ENCODE measurements at places on chromosomes 13 and 19.

DNA sequence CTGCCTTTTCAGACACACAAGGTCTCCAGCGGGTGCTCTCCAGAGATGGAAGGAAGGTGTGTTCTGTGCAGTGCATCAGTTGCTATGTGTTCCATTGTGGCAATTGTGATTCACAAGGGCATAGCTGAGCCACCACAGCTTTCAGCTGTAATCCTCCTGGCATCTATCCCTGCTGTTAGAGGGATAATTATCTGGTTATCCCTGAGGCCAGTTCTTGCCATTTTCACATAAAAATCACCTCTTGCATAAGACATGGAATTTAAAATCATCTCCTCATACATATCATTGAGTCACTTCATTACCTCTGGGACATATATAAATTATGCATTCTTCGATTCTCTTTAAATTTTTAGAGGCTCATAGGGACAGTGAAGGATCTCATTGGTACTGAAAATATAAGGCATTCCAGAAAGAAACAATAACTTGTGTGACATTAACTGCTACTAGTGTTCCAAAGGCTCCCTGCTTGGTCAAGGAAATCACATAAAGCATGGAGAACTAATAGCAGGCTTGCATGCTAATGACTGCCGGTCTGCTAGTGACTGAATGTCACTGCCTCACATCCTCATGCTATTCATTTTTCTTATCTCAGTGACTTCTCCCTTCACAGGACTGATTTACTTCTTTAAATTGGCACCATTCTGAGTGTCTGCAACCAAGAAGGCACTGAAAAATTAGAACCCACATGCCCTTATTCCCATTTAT, 214.0 kb downstream of the ENOX1 start:
- DNase-seq = no peak

DNA sequence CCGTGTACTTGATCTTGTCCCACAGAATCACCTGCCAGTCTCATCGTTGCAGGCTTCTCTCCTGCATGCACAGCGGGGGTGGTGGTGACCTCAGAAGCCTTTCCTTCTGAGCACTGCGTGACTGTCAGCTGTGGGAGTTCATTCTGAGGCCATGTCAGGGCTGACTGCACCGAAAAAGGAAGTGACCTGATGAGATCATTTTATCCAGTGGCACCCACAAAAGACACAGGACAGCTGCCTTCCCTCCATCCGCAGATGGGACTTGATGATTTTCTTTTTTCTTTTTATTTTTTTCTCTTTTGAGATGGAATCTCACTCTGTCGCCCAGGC, 89.7 kb downstream of the RAB20 start:
- DNase-seq = peak; percentile 83

DNA sequence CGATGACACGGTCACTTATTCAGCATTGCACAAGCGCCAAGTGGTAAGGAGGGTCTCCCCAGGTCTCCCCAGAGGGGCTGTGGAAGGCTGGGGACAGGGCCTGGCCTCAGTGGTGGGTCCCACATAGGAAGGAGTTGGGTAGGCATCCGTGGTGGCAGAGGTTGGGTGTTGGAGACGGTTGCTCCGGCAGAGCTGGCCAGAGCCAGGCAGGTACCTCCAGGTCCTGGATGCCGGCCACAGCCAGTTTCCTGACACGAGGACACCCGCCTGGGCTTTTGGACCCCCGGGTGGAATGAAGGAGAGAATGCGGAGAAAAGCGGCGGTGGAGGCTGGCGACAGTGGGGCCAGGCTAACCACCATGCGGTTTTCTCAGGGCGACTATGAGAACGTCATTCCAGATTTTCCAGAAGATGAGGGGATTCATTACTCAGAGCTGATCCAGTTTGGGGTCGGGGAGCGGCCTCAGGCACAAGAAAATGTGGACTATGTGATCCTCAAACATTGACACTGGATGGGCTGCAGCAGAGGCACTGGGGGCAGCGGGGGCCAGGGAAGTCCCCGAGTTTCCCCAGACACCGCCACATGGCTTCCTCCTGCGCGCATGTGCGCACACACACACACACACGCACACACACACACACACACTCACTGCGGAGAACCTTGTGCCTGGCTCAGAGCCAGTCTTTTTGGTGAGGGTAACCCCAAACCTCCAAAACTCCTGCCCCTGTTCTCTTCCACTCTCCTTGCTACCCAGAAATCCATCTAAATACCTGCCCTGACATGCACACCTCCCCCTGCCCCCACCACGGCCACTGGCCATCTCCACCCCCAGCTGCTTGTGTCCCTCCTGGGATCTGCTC, 1.3 kb upstream of the FFAR1 start:
- DNase-seq = no peak

- DNase-seq = no peak
Observed at GRCh38 chr13:45196096-45196495, 4.7 kb downstream of the KCTD4 start.

DNA sequence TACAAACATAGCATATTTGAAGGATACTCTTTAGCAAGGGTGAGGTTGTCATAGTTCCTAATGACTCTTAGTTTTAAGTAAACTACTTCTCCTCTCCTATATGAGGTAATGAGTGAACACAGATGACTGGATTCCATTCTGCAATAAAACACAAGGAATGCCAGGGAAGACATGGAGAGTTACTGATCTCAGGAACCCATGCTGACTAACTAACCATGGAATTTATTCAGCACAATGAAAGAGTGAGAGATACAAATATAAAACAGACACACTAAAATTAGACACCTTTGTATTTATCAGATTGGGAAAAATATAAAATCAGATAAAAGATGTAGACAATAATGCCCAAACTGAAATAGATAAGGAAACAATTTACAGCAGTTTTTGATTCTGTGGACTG, 1525.9 kb upstream of the SLC10A2 start:
- DNase-seq = no peak

DNA sequence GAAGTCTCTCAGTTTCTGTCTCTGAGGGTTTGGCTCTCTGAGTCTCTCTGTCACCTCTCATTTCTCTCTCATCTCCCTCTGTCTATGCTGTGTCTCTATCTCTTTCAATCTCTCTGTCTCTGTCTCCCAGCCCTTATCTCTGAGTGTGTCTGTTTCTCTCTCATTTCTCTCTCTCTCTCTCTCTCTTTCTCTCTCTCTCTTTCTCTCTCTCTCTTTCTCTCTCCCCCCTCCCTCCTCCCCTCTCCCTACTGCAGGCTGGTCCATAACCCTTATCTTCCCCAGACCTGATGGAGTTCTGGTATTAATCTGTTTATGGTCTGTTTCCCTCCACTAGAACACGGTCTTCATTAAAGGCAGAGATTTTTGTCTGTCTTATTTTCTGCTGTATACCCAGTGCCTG, 1.3 kb upstream of the PVR start:
- no peak for DNase-seq

- DNase-seq = no peak
Observed at GRCh38 chr13:35479706-35480105, 3.2 kb upstream of the MAB21L1 start.

DNA sequence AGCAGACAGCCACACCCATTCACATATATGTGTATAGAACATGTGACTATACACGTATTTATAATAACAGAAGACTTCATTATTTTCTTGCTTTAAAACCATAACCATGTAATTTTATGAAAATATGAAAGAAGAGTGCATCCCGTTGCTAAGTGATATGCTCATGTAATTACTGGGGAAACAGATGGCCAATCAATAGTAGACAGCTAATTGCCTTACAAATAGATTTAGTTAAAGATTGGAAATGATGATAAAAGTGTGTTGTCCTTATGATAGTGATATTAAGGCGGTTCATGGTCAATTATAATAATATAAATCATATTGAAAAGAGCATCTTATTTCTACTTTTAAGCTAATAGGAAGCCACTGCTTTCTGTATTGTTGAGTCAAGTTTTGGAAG, 95.9 kb downstream of the RFC3 start:
- DNase-seq = no peak

- no peak for DNase-seq
Observed at GRCh38 chr13:95470574-95471366, 81.8 kb upstream of the CLDN10 start.

DNA sequence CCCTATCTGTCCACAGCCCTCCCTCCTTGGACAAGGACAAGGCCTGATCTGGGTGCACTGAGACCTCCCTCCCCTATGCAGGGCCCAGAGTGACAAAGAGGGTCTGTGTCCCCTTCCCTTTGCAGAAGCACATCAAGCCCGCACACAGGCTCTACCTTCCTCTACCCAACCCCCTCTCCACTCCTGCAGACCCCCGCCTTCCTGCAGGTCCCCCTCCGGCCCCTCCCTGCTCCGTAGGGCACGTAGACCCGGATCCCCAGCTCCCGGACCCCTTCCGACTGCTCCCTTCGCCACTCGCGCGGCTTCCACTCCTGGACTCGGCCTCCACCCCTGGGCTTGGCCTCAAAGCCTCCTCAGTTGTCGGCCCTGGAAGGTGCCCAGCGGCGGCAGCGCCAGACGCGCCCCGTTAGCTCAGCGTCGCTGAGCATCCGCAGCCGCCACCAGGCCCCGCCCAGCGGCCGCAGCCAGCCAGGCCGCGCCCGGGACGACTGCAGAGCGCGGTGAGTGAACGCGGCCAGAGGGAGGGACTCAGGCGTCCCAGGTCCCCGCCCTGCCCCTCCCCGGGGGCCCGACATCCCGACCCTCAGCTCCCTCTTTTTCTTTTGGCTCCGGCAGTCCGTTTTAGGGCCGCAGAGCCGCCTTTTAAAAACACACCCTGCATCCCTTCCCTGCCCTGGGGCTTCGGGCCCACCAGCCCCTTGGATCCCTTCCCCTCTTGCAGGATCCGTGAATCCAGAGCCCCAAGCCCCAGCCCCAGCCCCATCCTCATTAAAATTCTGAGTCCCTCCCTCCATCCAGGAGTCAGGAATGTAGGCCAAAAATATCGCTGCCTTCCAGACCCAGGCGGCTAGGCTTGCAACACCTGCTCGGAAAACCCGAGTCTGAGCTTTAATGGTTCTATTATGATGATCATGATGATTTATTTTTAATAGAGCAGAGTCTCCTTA, 1.5 kb upstream of the MYADM start:
- peak; percentile 59 for DNase-seq

GRCh38 chr19:2014131-2014571, 1.4 kb downstream of the BTBD2 start:
- DNase-seq = peak; percentile 31

- DNase-seq = no peak
Observed at GRCh38 chr19:34224996-34225658, 29.2 kb upstream of the GARRE1 start.

DNA sequence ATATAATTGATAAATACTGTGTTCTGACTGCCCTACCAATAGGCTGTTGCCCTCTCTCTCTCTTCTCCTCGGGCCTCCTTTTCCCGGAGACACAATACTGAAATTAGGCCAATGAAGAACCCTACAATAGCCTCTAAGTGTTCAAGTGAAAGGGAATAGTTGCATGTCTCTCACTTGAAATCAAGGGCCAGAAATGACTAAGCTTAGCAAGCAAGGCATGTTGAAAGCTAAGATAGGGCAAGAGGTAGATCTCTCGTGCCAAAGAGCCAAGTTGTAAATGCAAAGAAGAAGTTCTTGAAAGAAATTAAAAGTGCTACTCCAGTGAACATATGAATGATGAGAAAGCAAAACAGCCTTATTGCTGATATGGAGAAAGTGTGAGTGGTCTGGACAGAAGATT, 13.3 kb downstream of the KATNAL1 start:
- no peak for DNase-seq

DNA sequence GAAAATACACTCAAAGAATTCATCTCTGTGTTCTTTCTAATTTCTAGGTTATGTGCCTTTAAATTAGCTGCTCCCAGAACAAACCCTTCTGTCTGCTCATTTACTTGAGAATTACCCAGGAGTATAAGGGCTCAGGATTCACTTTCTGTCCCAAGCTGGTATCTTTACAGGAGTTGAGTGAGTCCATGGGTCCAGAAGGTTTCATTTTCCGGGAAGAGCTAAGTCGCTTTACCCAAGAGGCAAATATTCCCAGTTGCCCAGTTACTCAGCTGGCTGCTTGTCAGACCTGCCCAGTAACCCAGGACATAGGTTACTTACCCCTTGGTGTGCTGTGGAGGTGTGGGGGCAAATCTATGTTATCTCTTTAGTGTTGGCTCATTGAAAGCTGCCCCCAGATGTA, 47.3 kb downstream of the DHRS12 start:
- no peak for DNase-seq

DNA sequence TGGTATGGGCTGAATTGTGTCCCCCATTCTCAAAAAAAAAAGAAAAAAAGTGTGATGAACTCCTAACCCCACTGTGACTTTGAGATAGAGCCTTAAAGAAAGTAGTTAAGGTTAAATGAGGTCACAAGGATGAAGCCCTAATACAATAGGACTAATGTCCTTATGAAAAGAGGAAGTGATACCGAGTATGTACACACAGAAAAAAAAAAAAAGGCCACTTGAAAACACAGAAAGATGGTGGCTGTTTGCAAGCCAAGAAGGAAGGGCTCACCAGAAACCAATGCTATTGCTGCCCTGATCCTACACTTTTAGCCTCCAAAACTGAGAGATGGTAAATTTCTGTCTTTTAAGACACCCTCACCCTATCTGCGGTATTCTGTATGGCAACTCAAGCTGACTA, 955.6 kb downstream of the PCDH17 start:
- no peak for DNase-seq

GRCh38 chr19:14449321-14449720, 16.2 kb downstream of the PKN1 start:
- no peak for DNase-seq

DNA sequence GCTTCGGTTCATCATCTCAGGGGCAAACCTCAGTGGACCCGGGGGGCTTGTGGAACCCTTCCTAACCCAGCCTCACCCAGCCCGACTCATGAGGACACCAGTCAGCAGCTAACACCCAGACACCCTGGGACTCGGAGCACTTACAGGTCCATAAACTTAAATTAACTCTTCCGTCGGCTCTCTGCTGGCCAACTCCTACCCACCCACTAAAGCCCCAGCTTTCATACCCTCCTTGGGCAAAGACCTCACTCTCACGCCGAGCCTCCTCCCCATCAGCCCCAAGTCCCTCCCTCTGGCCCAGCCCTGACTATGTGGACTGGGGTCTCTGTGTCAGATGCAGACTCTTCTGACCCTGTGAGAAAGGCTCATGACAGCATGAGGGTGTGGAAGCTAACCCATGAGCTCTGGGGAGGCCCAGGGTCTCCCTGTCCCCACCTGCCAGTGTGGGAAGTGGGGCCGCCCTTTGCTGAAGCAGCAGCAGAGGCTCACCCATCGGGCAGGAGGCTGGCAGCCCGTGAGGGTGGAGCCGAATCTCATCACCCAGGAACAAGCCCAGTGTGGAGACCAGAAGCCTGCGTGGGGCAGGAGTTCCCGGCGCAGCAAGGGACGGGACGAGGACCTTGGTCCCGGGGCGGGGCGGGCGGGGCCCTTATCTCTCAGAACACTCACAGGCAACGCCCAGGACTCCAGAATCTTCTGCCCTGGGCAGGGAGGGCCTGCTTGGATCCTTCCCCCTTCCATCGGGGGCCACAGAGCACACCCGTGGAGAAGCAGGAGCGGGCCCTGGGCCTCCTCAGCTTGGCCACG, 19.8 kb downstream of the TCF3 start:
- DNase-seq = no peak

DNA sequence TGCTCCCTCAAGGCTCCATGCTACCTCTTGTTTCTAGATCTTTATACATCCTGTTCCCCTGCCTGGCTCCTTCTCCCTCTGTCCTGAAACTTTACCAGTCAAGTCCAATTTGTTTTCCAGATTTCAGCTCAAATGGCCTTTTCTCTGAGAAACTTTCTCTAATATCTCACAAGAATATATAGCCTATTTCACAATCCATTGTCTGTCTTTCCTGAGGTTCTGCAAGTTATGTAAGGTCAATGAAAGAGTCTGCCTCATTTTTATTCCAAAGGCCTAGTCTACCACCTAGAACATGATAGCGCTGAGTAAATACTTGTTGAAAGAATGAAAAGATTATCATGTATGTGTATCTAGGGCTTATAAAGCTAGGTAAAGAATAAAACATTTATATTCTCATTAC, 348.8 kb downstream of the SPRY2 start:
- no peak for DNase-seq

Measured in germinal center (tissue), 1 donor.